ENCODE measurements at places on chromosomes 7 and 10.
A peak's percentile ranks its signal among the peaks of the same experiment; 100 is the strongest.

GRCh38 chr7:108848486-108848885, 278.8 kb downstream of the DNAJB9 start:
- no peak for DNase-seq

DNA sequence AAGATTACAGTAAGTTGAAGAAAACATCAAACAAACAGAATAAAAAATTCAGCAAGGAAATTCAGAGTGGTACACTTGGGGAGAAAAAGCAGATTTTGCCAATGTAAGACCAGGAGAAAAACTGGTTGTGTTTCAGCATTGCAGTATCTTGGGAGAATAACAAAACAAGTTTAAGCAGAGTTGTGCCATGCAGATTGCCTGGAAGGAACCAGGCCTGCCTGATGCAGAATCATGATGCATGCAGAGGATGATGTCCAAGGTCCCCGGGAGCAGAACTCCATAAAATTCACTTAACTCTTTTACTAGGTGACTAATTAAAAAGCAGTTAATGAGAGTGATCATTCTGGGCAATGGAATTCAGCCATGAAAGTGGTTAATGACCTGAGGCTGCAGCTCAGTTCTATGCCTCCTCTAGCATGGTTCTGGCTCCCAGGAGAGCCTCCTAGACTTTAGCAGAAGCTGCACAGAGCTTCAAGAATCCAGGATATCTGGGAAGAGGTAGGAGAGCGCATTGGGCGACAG, 379.7 kb upstream of the C7orf33 start:
- DNase-seq: no peak

GRCh38 chr7:39624442-39624807, 1.1 kb downstream of the RALA start:
- DNase-seq: no peak

DNA sequence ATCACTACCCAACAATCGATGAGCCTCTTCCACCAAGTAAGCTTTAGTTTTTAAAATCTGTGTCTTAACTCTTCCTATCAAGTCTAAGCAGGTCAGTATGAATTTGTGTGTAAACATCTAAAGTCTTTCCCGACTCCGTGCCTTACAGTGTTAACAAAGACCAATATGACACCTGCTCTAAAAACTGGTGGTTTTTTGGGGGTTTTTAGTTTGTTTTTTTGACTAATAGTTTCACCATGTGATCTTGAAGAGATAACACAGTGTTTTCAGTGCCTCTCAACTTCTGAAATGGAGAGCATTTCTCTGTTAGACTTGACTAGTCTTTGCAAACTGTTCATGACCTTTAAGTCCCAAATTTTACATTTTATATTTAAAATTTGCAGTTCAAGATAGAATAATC, 132.0 kb upstream of the STK17A start:
- no peak for DNase-seq

DNA sequence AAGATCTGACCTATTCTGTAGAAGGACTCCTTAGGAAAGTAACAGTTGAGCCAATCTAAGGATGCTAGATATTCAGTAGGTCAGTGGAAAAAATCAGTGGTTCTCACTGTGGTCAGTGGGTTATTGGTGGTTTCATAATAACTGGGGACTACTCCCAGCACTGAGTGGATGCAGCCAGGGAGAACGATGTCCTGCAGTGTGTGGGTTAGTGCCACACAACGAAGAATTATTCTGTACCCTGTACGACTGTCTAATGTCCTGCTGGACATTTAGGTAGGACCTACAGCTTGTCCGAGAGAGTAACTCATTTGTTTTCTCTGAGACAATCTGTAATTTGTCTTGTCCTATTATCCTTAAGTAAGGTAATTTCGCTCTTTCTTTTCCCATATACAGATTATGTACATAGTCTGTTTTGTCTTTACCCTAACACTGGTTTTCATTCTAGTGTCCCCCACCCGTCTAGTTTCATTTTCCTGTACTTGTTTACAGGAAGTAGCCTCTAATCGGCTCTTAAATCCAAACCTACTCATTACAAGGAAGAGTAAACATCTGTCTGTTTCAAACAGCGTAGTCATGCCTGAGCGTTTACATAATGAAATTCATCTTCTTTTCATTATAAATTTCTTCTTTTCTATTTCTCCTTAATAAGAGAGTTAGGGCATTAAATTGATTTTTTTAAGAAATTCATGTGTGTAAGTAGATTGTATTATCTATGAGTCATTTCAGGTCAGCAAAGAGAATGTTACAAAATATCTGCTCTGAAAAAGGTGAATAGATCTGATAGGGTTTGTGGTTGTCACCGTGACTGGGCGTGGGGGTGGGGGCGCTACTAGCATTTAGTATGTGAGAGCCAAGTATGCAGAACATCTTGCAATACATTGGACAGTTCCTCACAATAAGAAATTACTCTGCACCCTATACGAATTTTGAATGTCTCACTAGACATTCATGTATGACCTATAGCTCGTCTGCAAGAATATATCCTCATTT, 8.3 kb upstream of the ZC3HAV1L start:
- peak; percentile 2 for DNase-seq

DNA sequence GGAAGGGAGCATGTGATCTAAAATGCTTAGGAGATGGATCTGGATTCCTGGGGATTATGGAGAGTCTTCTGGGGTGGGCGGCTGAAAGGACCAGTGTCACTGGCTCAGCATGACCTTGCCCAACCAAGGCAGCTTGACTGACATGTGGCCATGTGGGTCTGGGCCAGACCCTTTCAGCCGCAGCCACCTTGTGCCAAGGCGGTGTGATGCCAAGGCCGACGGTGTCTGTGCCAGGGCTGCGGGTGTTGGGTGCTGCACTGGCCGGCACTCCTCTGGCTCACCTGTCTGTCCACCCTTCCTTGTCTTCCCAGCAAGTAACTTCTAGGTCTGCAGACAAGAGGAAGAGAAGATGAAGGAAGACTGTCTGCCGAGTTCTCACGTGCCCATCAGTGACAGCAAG, 8.8 kb downstream of the DEPP1 start:
- no peak for DNase-seq

DNA sequence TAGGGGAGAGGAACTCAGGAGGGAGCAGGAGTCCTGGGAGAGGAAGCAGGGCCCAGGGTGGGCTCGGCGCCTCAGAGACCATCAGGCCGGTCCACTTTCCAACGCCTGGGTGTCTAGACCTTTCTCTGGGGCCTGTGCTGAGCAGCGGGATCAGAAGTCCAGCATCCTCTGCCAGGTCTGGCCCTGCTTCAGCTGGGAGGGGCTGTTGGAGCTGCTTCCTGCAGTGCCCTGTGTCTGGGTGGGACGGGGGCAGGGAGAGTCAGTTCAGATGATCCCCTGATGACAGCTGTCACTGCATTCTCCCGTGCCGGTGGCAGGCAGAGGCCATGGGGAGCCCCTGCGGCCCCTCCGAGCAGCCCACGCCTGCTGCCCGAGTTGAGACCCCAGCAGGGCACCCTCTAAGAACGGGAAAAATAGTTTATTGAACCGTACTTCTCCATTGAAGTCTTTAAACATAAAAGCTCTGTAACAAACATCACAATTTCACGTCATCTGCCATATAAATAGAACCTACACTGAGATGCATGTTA, 23.3 kb downstream of the AP5Z1 start:
- DNase-seq: no peak

- no peak for DNase-seq
Measured at GRCh38 chr7:17844022-17844421, 96.3 kb downstream of the SNX13 start.

GRCh38 chr7:537911-538634, 18.4 kb upstream of the PDGFA start:
- no peak for DNase-seq

DNA sequence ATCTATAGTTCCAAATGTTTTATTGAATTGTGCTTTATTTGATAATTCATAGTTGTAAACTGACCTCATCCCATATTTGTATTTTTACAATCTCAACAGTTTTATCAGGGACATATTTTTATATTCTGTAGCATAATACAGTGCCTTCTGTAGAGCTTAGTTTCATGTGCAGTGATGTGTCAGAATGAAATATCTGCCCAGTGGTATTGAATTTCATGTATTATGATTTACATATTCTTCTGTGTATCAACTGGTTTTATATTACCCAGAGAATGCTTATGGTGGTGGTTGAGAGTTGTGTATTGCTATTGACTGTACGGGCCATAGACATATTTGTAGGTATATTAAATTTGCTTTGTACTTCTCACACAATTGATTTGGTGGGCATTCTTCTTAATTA, 89.9 kb downstream of the KAT6B start:
- DNase-seq: no peak

DNA sequence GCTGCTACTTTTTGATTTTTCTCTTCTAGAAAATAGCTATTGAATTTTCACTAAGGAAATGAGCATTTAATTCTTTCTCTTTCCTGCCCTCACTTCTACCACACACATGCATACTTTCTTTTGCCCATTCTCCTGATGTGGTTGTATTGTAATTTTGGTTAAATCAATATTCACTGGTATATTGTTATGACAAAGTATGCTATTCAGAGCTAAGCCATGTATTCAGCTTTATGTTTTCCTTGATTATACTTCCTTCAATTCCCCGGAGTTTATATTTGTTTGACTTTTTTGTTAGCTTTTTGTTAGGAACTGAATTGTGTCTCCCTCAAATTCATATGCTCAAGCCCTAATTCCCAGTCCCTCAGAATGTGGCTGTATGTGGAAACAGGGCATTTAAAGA, 24.0 kb downstream of the LRRC72 start:
- DNase-seq: no peak

- DNase-seq: no peak
Measured at GRCh38 chr7:20466543-20467021, 135.9 kb downstream of the ITGB8 start.

- no peak for DNase-seq
Measured at GRCh38 chr7:70782796-70783195, 349.1 kb upstream of the GALNT17 start.

- DNase-seq: no peak
Measured at GRCh38 chr10:132105302-132105995, 39.7 kb downstream of the JAKMIP3 start.

DNA sequence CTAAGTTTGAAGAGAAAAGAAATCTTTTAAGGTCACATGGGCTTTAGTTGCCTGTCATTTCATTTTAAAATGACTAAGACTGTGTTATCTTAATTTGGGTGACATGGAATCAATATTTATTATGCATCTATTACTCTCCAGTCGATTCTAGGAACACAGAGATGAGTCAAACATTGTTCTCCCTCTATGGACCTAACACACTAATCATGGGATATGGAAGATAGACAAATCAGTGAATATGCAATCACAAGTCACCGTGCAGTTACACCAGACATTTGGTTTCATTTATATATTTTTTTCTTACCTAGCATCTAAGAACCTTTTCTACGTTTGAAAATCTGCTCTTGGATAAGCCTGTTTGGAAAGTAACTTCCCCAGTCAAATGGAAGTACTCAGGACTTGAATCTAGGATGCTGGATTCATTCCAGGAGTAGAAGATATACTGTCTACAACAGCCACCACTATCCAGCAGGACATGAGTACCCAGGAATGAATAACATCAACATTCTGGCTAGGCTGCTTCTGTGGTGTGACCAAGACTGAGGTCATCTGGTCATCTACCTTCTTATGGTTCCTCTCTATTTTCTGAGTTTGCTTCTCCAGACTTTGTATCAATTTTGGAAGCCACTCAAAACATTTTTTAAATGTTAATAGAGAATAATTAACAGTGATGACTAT, 902.9 kb upstream of the LRRN3 start:
- no peak for DNase-seq

DNA sequence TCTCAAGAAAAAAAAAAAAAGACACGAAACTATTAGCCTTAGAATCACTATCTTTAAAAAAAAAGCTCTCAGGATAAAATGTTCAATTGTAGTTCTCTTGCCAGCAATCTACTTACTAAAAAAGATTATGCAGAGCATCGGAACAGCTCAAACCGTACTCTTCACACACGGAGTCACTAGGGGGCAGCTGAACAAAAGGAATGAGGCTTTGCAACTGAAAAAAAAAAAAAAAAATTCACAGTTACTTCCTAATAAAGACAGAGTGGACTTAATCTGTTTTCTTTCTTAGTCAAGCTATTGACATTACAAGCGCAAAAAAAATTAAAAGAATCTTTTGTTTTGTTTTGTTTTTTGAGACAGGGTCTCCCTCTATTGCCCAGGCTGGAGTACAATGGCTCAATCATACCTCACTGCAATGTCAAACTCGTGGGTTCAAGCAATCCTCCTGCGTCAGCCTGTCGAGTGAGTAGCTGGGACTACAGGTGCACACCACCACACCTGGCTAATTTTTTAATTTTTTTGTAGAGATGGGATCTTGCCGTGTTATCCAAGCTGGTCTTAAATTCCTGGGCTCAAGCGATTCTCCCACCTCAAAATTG, 11.5 kb downstream of the PMS2 start:
- DNase-seq: peak; percentile 43

DNA sequence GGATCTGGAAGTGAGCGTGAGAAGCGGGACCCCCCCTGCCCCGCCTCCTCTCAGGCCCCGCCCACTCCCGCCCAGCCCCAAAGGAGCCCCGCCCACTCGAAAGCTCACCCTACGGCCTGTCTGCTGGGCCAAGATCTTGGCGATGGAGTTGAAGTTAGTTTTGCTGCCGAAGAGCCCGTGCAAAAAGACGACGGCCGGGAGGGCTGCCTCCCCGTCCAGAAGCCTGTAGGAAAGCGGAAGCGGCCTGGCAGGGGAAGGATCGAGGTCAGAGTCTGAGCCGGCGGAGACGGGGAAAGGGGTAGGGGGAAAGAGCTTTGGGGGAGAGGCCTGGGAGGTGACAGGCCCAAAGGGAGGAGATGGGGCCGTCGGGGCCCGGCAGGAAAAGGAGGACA, 386 bp downstream of the ABHD11 start:
- no peak for DNase-seq

GRCh38 chr7:37173670-37174069, 275.0 kb downstream of the ELMO1 start:
- DNase-seq: no peak

GRCh38 chr7:34844936-34845665, 187.1 kb downstream of the NPSR1 start:
- DNase-seq: no peak

DNA sequence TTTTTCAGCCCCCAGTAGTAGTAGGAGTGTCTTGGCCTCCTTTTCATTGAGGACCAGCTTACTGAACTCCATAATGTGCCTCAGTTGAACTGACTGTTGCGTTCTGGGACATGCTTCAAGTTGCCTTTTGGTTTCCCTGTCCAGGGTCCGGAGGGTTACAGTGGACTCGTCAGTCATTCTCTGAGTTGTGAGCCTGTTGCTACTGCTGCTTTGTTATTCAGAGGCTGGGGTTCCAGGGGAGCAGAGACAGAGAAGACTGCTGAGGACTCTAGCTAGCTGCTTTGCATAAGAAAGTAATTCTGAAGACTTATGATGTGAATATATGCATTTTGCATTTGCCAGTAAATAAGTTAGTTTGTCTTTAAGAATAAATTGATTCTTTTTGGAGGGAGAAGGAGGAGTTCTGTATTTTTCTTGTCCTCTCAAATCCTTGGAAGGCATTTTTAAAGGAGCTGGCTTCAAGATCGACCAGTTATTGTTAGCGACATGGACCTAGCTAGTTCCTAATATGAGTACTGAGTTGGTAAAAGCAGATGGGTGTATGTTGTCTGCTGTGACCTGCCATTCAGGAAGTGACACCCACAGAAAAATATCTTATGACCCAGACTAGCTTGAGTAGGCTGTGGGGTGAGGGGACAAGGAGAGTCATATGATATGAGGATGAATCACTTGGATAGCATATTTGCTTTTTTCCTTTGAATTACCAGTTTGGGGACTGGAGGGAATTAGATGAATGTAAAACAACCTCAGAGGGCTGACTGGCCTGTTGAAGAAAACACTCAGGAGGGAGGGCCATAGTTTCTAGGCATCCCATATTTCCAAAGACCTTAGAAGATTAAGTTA, 8.3 kb downstream of the PI4K2A start:
- DNase-seq: no peak

- no peak for DNase-seq
Measured at GRCh38 chr7:81611040-81611439, 158.8 kb downstream of the HGF start.

GRCh38 chr7:7808156-7808555, 89.7 kb upstream of the RPA3 start:
- no peak for DNase-seq
